ENCODE measurements at places on chromosomes 5 and 9.

GRCh38 chr9:36623280-36623679 is 50.6 kb downstream of the MELK start:
- DNase-seq = no peak

DNA sequence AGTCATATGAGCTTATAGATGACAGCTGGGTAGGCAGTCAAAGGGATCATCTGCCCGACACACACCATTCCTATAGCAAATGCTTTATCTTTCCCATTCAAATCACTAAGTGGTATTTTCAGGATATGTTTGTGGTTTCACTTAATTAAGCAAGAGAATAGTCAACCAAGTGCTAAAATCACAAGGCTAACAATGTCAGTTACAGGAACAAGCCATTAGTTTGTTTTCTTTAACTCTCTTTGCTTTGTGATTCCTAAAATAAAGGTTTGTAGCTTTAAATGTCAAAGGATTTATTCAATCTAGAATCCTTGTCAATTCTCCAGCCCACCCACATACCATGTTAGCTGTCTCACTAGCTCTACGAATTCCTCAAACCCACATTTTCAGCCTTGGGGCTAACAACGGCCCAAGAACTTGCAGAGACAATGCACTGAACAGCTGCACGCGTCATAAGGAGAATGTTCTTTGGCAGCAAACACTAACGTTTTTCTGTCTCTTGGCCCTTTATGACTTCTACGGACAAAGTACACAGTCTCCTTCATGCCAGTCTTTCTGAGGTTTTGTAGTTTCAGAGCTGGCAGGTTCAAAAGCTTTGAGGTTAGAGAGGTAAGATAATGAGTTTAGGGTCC is 56.6 kb downstream of the ELAVL2 start:
- DNase-seq = no peak

- no peak for DNase-seq
Observed at GRCh38 chr5:78781611-78782286, 133.2 kb upstream of the LHFPL2 start.

DNA sequence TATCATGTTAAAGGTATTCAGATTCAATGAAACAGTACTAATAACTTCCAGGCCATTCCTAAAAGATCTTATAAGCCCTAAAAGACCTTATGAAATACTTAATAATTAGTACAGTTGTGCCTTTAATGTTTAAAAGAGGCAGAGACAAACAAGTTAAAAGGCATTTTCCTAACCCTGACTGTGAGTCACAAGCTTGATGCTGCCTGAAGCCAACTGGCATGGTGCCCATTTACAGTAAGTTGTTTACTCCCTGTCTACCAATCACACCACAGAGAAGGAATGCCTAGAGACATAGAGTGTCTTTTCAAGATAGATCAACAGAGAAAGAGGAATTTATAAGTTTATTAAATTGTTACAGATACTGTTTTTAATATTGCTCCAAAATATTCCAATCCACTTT is 47.8 kb downstream of the NR3C1 start:
- DNase-seq = peak; percentile 75

- no peak for DNase-seq
Observed at GRCh38 chr5:117662361-117662760, 1087.7 kb upstream of the SEMA6A start.

GRCh38 chr9:127311239-127311741 is 46.7 kb downstream of the GARNL3 start:
- no peak for DNase-seq

DNA sequence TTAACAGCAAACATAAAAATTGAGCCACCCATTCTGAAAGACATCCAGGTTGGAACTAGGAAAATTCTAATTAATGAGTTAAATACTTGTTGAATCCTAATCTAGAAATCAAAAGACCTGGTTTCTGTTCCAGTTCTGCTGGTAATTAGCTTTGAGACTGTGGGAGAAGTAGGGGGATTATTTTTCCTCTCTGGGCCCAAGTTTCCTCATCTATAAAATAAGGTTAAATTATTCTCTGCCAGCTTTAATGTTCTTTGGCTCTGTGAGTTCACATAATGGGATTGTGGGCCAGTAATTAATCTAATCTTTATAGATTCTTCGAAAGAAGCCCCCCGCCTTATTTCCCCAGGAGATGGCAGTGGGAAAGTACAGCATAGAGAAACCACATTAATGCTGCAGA is 104.6 kb downstream of the ENC1 start:
- DNase-seq = no peak

- peak; percentile 64 for DNase-seq
Observed at GRCh38 chr9:128405077-128405779, 15.4 kb upstream of the CERCAM start.

DNA sequence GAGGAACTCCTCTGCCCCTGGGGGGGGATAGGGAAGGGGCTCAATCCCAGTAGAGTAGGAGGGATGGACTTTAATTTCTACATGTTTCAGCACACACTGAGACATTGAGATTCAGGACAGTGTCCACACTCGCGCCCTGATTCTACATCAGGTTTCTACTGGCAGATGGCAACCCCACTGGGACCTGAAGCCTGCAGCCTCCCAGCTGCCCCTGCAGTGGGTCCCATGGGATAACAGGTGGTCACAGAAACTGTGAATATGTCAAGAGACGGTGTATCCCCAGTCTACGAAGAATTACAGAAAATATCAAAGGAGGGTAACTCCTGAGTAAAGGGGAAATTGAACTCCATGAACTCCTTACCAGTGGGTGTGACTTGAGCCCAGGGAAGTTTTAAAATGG is 2.4 kb upstream of the TERT start:
- DNase-seq = no peak

DNA sequence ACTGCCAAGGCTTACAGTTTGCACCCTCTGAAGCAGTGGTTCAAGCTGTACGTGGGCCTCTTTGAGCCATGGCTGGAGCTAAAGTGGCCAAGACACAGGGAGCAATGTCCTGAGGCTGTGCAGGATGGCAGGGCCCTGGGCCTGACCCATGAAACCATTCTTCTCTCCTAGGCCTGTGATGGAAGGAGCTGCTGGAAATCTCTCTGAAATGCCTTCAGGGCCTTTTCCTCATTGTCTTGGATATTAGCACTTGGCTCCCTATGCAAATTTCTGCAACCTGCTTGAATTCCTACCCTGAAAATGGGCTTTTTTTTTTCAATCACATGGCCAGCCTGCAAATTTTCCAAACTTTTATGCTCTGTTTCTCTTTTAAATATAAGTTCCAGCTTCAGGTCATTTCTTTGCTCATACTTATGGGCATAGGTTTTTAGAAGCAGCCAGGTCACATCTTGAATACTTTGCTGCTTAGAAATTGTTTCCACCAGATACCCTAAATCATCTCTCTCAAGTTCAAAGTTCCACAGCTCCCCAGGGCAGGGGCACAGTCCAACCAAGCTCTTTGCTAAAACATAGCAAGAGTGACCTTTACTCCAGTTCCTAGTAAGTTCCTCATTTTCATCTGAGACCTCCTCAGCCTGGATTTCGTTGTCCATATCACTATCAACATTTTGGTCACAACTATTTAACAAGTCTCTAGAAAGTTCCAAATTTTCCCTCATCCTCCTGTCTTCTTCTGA is 138.3 kb downstream of the OSTF1 start:
- no peak for DNase-seq

- DNase-seq = no peak
Observed at GRCh38 chr5:147481874-147482705, 27.8 kb downstream of the DPYSL3 start.

DNA sequence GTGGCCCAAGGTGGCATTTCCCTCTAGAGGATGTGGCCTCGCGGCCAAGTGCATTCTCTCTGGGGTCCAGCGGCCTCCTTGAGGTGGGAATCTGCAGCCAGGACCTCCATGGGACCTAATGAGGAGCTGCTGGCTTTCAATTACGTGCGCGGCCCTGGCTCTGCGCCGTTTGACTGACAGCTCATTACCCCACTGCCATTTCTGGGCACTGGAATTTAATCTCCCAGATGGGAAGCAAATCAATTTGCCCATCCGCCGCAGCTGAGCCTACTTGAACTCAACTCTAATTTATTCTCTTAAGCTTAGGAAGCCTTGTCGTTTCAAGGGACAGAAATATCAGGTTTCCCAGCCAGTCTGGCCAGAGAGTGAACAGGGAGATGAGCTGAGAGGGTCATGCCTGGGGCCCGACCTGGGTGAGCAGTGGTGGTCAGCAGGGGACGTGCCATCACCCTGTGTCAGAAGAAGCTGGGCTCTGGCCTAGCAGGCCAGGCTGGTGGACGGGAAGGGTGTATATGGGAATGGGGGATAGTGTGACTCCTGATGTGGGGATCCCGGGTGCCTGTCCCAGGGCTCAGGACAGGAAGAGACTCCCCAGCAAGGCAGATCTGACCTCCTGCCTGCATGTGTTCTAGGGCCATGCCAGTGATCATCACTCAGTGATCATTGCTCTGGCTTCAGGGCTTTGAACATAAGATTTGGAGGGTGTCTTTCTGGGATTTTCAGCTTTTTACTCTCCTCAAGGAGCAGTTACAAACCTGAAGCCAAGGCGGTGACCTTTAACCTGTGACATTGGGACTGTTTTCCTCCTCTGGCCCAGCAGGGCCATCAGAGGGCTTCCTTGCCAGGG is 69.7 kb downstream of the MACROH2A1 start:
- no peak for DNase-seq

- no peak for DNase-seq
Observed at GRCh38 chr9:105291938-105292337, 47.5 kb downstream of the SLC44A1 start.

GRCh38 chr5:176761755-176762154 is 48.6 kb upstream of the UNC5A start:
- DNase-seq = no peak

- no peak for DNase-seq
Observed at GRCh38 chr5:154816891-154817492, 33.4 kb downstream of the FAXDC2 start.

- DNase-seq = peak; percentile 17
Observed at GRCh38 chr5:163509291-163509951, 4.0 kb downstream of the MAT2B start.

GRCh38 chr5:107668154-107669095 is 2.3 kb downstream of the EFNA5 start:
- no peak for DNase-seq

DNA sequence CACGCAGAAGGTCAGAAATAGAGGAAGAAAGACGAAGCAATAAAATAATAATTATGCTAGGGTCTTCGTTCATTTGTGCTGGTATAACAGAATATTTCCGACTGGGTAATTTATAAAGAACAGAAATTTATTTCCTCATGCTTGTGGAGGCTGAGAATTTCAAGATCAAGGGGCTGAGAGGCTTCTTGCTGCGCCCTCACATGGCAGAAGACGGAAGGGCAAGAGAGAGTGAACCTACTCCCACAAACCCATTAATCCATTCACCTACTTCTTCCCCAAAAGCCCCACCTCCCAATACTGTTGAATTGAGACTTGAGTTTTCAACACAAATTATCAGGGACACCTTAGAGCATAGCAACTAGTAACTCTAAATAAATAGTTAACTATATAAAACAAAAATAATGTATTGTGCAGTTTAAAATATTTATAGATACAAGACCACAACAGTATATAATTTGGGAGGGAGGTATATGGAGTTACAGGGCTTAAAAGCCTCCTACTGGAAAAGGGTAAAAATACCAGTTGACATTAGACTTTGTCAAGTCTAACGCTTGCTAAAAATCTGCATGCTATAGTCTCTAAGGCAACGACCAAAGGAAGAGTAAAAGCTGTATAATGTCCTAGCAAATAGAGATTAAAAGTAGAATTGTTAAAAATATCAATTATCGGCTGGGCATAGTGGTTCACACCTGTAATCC is 40.3 kb upstream of the NAA35 start:
- DNase-seq = no peak

DNA sequence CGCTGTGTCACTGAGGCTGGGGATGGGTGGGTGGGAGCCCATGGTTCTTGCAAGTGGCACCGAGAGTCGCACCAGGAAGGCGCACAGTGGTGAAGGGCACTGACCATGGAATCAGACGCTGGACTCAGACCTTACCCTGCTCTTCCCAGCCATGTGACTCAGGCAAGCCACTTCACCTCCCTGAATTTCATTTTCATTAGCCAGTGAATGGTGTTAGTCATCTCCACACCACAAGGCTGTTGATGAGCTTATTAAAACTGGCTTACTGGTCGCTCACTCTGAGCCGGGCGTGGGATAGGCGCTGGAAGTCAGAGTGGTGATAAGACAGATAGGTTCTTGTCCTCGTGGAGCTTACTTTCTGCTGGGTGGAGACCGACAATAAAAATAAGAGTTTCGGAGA is 25.1 kb downstream of the FGF18 start:
- no peak for DNase-seq

DNA sequence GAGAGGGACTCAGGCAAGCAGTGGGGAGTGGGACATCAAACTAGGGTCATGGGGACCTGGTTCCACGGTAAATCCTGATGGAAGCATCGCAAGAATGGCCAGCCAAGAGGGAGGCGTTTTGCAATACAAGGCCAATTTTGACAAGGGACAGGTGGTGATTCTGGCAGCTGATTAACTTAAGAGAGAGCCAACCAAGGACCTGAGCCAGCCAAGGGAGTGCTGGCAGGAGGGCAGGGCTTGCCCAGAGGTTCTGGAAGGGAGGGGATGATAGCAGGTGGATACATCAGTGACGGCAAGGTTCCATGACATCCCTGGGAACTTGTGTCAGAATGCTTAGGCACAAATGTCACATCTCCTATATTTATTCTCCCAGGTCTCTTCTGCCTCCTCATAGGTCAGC is 32.8 kb upstream of the PUM3 start:
- DNase-seq = no peak

GRCh38 chr5:157196045-157196444 is 15.4 kb downstream of the ITK start:
- DNase-seq = no peak

DNA sequence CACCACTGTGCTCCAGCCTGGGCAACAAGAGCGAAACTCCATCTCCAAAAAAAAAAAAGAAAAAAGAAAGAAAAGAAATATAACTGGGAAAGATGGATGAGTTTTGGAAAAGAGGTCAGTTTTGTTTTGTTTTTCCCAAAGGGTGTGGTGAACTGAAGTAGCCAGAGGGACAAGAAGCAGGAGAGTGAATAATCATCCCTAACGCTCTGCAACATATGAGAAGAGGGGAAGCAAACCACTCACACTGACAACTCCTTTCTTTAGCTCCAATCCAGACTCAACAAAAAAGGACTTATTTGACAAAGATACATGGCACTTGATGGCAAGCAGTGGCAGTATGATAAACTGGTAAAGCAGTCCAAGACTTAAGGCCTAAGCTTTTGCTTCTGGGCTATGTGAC is 176.1 kb upstream of the HMHB1 start:
- DNase-seq = no peak

- DNase-seq = no peak
Observed at GRCh38 chr5:37198061-37198460, 51.1 kb downstream of the CPLANE1 start.

DNA sequence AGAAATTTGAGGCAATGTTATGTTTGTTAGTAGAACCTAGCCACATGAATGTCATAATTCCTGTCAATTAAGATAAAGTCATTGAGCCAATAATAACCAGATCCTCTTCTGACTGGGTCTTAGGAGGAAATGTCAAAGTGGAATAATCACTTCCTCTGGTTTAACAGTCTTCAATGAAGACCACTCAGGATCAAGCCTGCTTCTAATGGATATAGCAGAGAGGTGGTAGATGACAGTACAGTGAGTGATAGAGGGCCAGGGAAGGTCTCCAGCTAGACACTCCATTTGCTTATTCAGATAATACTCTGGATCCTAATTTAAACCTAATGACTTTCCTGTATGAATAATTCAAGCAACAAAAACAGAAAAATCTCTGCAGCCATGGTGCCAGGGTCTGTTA is 474.2 kb downstream of the DNAH5 start:
- DNase-seq = no peak

GRCh38 chr9:128034821-128035652 is 32.1 kb downstream of the NAIF1 start:
- peak; percentile 89 for DNase-seq

GRCh38 chr9:78406146-78406545 is 109.2 kb downstream of the PSAT1 start:
- DNase-seq = no peak

- peak; percentile 40 for DNase-seq
Observed at GRCh38 chr9:121499427-121500164, at the start of gene GGTA1. Gene GGTA1 (minus strand): TSS chr9:121499844. CDS start chr9:121467922, 31,922 bp downstream.

Measured in Ammon's horn (tissue), 1 donor.